ENCODE measurements at places on chromosomes 12 and 14. TPM values are rescaled to one million over a fixed set of nuclear protein-coding genes. Genes with fewer than 3 reads are reported as not detected.
A peak's percentile ranks its signal among the peaks of the same experiment; 100 is the strongest.

BRAP gene
- 17.2 TPM for total RNA-seq

DNA sequence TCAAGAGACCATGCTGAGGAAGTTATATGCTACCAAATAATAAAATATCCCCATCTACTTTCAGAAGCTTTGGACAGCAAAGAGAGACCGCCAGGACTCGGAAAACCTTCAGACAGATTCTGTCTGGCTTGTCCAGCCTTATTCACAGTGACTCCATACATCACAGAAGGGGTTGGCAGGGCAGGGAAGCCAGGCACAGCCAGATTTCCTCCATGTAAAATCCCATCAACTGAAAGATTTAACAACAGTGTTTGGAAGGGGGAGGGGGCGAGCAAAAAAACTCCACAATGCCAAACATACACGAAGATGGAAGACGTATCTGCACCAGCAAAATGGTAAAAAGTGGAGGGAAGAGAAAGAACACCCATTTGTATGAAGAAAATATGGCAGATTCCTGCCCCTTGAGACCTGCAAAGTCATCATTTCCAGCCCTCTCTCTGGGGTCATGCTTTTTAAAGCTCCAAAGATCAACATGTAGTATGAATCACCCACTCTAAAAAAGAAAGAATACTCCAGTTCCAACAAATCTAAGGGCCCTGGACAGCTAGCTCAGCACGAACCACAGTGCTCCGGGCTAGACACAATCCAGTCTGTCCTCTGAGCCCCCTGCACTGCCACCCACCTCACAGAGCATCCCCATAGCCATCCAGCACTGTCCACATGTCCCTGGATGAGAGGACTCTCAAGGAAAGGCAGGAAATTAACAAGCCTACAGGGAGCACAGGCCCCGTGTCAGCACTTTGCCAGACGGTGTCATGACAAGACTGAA is 116.4 kb downstream of the DICER1 start:
- peak; percentile 9 for DNase-seq

HRK gene
- 5.0 TPM for total RNA-seq

DNA sequence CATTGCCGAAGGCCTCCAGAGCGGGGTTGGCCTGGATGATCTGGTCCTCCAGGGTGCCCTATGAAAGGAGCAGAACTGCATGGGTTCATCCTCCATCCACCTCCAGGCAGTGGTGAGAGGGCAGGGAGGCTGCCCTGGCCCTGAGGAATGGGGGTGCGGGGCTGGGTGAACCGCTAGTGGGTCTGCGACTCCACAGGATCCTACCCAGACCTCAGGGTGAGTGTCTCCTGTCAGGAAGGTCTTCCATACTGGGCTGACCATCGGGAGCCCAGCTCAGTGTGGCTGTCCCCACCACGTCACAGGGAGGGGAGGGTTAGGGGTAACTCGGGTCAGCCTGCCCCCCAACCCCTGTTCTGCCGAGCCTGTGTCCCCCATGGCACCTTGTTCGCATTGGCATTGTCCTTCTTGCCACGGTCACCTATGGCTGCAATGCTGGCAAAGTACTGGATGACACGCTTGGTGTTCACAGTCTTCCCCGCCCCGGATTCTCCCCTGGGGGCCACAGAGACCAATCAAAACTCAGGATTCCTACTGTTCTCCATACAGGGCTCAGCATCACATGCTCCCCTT is 3.7 kb downstream of the MYH6 start:
- no peak for DNase-seq

DNA sequence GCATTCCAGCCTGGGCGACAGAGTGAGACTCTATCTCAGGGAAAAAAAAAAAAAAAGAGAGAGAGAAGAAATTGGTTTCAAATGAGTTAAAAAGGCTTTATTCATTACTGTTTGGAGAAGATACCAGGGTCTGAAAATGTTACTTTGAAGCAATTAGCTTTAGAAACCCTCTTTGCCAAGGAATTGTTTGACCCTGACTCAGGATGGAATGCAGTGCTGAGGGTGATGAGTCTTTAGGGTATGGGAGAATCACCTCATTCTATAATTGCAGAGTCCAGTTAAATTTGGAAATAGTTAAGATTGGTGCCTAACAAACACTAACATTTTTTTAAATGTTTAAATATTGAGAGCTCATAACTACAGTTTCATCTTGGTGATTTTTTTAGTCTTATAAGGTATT is 13.3 kb downstream of the RAP1B start:
- DNase-seq, result no peak

LPAR5 gene
- total RNA-seq, result 4.9 TPM

DNA sequence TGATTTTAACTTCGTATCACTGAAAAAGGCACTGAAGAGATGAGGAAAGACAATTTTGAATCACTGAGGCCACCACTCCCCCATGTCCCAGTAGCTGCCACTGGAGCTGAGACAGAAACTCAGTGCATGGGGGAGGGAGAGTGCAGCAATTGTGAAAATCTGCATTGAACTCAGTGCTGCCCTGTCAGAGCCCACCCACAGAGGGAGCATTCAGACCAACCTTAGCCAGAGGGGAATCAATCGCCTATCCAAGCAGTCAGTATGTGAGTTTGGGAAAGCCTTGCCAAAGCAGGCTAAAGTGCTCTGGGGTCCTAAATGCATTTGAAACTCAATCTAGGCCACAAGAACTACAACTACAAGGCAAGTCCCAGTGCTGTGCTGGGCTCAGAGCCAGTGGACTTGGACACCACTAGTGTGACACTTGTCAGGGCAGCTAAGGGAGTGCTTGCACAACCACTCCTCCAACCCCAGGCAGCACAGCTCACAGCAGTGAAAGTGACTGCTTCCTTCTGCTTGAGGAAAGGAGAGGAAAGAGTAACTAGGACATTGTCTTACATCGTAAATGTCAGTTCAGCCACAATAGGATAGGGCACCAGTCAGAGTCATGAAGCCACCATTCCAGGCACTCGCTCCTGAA is 13.3 kb downstream of the RNASE3 start:
- DNase-seq, result no peak

ARL6IP4 gene
- total RNA-seq, result 168 TPM
